ENCODE measurements at places on chromosomes 6 and 20. TPM values are rescaled to one million over a fixed set of nuclear protein-coding genes. Genes with fewer than 3 reads are reported as not detected.

Gene PI3
- polyA plus RNA-seq = not detected

Gene MUC22
- not detected for polyA plus RNA-seq

Gene PPIL4
- 6.4 TPM for polyA plus RNA-seq

Gene SRMS
- not detected for polyA plus RNA-seq

Gene BTNL2
- not detected for polyA plus RNA-seq

Gene SLCO4A1
- 1.3 TPM for polyA plus RNA-seq

Gene METTL24
- polyA plus RNA-seq = 0.14 TPM

Gene JPH2
- polyA plus RNA-seq = 0.17 TPM

Gene DEFB127
- not detected for polyA plus RNA-seq

Gene TPX2
- 1.1 TPM for polyA plus RNA-seq

Gene ALDH5A1
- 19.5 TPM for polyA plus RNA-seq

Gene CCN6
- 0.54 TPM for polyA plus RNA-seq

Gene SNAP25
- 0.32 TPM for polyA plus RNA-seq

Gene WFDC12
- polyA plus RNA-seq = not detected

Gene NPEPL1
- polyA plus RNA-seq = 10.7 TPM

Gene ANKRD66
- polyA plus RNA-seq = not detected

Gene RALGAPB
- 4.5 TPM for polyA plus RNA-seq

Gene CST3
- polyA plus RNA-seq = 1,712 TPM
